Hippocampal formation (tissue), 2 donors: ENCODE measurements at places on chromosomes 1 and 21.
A peak's percentile ranks its signal among the peaks of the same experiment; 100 is the strongest.

- no peak for DNase-seq
These were observed 7.5 kb upstream of the LHX8 start for GRCh38 chr1:75126611-75127101.

DNA sequence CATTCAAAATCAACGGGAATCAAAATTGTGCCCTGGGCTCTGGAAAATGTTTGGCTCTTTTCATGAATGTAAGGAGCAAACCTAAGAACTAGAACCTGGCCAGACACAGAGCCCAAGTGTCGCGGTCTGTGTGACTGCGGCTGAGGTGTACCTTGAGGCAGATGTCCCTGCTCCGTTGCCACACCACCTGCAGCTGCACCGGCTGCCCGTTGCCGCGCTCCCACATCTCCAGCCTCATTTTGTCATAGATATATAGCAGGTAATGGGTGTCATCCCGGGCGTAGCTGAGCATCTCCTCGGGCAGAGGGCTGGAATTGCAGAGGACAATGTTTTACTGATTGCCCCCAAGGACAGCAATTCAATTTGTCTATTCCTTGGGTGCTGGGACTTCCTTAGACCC lies 18.7 kb downstream of the EXOSC10 start:
- DNase-seq, result no peak

DNA sequence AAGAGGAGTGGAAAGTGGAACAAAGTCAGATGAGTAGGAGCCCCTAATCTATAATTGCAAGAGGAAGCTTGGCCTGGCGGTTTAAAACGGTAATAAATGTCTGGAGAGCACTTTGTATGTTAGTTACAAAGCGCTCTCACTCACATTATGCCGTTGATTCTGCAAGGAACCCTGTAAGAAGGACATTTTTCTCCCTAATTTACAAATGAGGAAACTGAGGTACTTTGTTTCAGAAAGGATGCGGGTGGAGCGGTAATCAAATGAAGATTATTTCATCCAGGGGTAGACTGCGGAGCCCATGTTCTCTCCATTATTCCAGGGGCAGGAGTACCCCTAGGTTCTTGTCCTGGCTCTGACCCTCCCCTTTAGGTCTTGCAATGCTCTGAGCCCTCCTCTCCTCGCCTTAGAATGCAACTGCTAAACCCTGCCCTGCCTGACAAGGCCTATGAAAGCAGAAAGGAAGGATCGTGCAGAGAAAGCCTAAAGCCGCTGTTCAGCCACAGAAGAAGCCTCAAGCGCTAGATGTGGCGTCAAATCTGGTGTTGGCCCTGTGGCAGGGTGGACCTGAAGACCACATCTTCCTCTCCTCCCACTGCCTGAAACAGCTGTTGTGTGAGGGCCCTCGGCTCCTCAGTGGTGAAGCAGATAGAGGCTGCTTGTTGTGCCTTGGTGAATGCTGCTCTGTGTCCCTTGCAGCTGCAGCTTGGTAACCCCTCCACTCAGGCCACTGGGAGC lies 588 bp upstream of the PACC1 start:
- peak; percentile 94 for DNase-seq

DNA sequence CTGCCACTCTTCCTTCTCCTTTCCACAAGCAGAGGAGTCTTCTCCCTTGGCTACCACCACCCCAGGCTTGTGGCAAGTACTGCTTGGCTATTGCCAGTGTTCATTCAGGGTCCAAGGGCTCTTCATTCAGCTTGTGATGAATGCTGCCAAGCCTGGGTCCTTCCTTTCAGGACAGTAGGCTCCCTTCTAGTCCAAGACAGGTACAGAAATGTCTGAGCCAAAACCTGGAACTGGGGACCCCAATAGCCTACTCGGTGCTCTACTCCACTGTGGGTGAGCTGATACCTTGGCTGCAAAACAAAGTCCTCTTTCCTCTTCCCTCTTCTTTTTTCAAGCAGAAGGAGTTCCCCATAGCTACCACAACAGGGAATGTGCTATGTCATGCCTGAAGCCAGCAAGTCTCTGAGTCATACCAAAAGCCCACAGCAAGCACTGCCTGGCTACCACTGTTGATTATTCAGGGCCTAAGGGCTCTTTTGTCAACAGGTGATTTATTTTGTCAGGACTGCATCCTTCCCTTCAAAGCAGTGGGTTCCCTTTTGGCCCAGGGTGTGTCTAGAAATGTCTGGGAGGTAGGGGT lies 268.9 kb downstream of the HHAT start:
- no peak for DNase-seq

DNA sequence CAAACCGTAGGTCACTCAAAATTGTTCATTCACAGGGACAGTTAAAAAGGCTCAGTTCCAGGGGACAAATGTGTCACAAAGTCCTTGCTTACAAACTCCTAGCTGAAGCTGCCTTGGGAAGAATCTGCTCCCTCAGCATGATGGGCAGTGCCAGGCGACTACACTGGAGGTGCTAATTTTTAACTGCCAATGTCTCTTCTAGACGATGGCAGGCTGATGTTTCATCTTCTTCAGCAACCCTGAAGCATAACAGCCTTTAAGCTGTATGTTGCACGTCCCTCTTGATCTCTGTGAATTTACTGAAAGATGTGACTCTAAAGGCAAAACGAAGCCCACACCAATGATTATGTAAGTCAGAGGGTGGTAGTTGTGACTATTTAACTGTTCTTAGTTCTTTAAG lies 11.3 kb downstream of the COA7 start:
- no peak for DNase-seq

DNA sequence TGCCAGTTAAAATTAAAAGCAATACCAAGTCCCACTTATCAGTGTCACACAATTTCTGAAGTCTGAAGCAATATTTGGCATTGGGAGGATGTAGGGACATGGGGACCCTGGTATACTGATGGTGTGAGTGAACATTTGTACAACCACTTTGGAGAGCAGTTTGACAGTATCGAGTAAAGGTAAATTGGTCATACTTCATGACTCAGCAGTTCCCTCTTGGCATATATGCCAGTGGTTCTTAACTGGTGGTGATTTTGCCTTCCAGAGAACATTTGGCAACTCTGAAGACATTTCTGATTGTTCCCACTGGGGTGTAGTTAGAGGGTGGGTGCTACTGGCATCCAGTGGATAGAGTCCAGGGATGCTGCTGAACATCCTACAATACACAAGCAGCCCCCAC lies 19.7 kb downstream of the FMOD start:
- DNase-seq, result no peak

- no peak for DNase-seq
These were observed at the start of gene RXRG for GRCh38 chr1:165444897-165445370. TSS of gene RXRG (minus strand) at chr1:165445126. CDS start at chr1:165444893, 233 bp downstream.

DNA sequence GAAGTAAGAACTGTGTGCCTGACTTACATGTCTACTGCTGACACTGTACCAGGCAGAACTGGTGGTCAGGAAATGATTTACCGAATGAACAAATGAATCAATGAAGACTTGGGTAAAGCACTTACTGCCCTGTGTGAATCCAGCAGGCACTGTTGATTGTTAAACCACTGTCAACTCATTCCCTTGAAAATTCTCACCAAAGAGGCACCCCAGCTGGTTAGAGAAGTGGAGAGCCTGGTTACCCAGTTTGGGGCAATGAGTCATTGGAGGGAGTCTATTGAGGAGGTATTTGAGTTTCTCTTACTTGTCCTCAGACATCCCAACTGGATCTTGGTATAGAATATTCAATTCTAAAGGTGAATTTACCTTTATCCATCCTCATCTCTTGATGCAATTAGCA lies 34.2 kb downstream of the JUN start:
- no peak for DNase-seq

DNA sequence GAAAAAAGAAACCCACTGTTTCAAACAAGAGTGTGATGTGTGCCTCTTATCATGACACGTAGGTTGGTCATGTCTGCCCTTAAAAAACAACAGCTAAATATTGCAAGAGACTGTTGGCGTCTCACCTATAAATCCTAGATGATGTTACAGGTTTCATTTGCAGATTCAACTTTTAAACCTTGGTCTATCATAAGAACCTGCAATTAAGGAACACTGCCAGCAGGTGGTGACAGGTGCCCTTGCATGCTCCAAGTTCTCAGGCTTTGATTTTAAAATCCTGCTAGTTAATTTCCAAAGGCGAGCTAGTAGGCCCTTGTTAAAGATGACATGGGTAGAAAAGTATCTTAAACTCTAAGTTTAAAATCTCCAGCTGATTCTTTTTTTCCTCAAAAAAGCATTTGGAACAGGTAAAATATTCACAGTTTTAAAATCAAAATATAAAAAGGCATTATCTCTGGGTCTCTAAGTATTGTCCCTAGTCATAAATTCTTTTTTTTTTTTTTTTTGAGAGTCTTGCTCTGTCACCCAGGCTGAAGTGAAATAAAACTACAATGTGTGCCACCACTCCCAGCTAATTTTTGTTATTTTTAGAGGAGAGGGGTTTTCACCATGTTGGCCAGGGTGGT lies 39.1 kb downstream of the CLSTN1 start:
- DNase-seq, result no peak

DNA sequence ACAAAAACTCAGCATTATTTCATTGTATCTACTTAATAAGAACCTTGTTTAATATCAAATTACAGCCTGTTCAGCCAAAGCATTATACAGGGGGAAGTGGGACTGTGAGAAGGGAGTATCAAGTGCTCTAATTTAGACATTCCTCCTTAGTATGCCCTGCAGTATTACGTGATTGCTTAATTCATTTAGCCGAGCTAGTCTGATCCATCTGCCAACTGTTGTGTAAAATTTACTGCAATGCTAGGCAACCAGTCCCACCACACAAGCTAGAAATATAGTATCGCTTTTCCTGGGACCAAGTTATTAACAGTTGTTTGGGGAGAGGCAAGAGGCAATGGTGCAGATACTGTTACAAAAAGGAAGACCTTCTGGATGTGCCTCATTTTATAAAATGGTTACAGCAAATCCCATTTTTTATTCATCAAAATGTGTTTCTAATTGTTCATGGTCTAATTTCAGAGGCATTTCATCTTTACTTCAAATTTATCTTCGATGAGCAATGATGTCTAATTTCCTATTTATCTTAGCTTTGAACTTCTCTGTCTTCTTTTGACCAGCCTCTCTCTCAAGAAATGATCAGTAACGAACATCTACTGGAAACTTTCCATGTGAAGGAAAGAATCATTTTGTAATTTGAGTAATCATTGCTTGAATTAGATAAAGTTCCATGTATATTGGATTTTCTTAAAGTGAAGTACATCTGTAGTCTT lies 283.3 kb downstream of the DUSP10 start:
- DNase-seq, result no peak

DNA sequence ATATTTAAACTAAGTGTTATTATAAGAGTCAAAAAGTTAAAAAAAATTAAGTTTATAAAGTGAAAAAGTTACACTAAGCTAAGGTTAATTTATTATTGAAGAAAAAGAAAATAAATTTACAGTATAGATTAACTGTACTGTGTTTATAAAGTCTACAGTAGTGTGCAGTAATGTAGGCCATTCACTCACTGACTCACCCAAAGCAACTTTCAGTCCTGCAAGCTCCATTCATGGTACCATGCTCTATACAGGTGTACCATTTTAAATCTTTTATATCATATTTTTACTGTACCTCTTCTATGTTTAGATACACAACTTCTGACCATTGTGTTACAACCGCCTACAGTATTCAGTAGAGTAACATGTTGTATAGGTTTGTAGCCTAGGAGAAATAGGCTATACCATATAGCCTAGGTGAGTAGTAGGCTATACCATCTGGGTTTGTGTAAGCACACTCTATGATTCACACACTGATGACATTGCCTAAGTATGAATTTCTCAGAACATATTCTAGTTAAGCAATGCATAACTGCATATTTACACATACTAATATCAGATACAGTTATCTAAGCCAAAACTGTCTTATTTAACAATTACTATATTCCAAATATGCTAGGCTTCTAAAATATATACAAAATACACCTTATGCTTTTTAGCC lies 80.6 kb upstream of the GFI1 start:
- DNase-seq, result no peak

DNA sequence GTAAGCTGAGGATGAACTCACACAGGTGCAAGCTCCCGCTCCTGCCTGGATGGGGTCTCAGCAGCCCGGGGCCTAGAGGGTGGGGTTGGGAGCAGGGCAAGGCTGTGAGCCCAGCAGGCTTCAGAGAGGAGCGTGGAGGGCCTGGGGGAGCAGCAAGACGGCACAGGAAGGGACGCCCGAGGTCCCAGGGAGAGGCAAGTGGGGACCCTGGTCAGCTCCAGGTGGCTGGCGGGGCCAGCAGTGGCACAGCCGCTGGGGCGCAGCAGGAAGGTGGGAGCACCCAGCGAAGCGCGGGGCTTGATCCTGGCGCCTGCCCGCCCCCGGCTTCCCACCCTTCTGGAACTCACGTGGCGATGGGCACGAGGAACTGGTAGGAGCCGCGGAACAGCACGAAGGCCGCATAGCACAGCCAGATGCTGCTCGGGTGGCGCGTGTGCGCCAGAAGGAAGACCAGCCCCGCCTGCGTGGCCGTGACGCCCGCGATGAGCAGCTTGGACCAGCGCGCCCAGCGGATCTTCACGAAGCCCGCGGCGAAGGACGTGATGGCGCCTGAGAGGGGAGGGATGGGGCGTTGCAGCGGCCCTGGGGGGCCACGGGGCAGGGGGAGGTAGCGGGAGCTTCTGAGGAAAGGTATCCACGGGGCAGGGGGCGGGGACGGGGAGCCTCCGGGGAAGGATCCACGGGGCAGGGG lies 11.7 kb downstream of the SLC19A1 start:
- DNase-seq, result no peak

DNA sequence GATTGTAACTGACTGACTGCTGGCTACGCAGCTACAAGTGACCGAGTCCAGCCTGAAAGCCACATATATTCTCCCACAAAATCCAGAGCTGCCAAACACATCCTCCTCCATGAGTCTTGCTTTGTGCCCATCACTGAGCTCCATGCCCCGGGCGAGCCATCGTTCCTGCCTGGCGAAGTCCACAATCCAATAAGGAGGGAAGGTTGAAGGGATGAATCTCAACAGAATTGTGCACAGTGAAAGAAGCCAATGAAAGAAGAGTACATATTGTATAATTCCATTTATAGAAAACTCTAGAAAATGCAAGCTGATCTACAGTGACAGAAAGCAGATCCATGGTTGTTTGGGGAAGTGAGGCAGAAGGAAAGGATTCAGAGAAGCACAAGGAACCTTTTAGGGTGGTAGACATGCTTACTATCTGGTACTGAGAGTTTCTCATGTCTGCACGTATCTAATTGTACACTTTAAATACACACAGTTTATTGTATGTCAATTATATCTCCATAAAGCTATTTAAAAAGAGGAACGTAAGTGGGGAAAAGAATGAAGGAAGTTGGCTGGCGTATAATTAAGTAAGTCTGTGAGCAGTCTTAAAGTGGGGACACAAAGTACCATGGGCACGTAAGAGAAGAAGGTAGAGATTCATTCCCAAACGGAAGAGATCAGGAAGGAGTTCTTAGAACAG lies 115.9 kb upstream of the JUN start:
- DNase-seq, result no peak

DNA sequence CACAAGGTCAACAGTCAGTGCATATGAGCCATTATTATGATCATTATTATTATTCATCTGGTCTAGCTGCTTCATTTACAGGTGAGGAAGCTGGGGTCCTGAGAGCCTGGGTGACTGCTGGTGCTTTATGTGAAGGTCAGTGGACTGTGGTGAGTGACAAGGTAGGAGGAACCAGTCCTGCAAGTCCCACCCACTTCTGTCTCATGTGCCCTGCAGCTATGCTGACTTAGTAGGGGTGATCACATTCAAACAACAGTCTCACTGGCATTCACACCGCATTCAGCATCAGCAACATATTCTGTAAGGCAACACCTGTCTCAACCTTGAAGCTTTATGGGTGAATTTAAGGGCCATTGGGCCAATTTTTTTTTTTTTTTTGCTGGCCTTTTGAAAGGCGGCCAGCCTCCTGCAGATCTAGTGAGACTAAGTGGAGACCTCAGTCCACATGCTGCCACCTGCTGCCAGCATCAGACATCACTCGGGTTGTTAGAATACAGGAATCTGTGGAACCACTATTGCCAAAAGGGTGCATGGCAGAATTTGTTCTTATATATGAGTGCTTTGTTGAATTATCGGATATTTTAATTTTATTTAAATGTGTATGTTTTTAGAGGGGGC lies 59.9 kb upstream of the CACNA1E start:
- DNase-seq, result peak; percentile 54
